CMK (cell line): ENCODE measurements at places on chromosomes 3 and 15.

- DNase-seq, result no peak
These were observed 135.6 kb downstream of the KCNMB2 start for GRCh38 chr3:178671791-178672190.

- no peak for DNase-seq
These were observed 195.1 kb upstream of the ICE2 start for GRCh38 chr15:60673918-60674558.

GRCh38 chr3:165805946-165806561 is 31.2 kb downstream of the BCHE start:
- DNase-seq, result no peak

- DNase-seq, result no peak
These were observed 7.3 kb downstream of the AMIGO3 start for GRCh38 chr3:49712166-49712565.
